ENCODE measurements at places on chromosomes 7 and 10.
A peak's percentile ranks its signal among the peaks of the same experiment; 100 is the strongest.

- peak; percentile 35 for DNase-seq
Measured at GRCh38 chr10:13613519-13613918, 26.8 kb downstream of the PRPF18 start.

DNA sequence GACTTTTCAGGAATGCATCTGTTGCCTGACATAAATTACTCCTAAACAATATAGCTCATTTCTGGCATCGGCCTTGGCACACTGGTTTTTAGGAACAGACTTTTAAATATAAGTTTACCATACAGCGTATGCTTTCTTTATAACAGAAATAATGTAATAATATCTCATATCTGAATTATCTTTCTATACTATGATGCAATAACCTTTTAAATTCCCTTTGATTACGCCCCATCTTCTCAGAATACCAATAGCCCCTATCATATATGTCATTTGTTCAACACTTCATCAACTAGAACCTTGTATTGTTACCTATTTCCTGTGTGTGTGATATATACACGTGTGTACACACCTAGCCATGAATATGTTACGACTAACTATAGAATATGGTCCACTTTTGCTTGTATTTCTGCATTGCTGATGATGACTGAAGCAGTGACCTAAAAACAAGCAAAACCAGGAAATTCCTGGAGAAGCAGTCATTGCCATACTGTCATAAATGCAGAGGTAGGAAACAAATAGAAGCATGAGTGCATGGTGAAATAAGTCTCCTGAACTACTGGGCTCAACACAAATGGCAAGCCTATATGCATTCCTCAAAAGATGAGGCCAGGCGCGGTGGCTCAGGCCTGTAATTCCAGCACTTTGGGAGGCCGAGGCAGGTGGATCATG lies 618.4 kb upstream of the NRP1 start:
- DNase-seq, result no peak

DNA sequence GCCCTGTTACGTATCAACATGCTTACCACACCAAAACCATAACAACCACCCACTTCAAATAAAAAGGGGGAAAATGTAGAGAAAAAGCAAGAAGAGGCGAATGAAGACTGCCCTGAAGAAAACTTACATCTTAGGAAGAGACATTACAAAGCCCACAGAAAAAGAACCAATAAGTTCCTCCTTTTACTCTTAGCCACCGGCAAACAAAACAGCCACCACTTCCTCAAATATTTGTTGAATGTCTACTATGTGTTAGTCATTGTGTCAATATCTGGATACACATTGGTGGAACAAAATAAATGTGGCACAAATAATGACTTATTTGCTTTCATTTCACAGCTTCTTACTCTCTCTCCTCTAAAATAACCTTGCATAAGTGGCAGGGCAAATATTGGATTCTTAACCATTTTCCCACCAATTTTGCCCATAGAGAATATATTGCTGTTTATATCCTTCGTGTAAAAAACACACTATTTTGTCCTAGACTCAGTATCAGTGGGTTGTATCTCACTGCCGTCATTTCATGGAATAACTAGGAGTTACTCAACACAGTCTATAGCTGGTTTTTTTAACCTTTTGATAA lies 106.8 kb downstream of the ANK3 start:
- DNase-seq, result no peak

- no peak for DNase-seq
Measured at GRCh38 chr7:92667816-92668535, 77.8 kb upstream of the FAM133B start.

- no peak for DNase-seq
Measured at GRCh38 chr7:13386741-13387140, 602.7 kb downstream of the ETV1 start.

- no peak for DNase-seq
Measured at GRCh38 chr7:132276234-132276630, 300.0 kb downstream of the PLXNA4 start.

DNA sequence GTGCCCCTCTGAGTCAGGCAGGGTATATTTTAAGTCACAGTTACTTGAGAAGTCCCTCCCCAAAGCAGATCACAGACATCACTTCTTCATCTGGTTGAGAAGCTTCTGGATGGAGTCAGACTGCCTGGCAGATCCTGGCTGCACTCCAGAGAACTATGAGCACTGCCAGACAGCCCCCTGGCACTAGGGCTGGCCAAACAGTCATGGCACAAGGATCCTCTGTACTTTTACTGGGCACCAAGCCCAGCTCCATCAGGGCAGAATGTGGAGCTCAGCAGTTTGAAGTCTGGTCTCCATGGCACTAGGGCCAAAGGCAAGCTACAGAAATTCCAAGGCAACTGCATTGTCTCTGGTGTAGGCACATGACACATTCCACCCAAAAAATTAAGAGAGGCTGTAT lies 162.1 kb downstream of the NRG3 start:
- DNase-seq, result no peak

DNA sequence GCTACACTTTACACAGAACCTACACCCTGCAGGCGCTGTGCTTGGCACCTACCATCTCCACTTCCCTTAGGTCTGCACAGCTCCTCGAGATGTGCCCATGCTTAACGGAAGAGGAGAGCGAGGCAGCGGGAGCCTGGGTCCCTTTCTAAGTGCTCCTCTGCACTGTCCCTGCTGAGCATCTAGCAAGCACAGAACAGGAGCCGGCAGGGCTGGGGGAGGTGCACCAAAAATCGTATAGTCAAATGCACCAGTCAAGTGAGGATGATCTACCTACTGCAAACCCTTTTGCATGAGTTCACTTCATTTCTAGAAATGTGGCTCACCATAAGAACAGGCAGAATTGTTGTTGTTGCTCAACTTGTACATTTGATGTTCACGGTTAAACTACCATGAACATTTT lies 267.7 kb downstream of the TNS3 start:
- DNase-seq, result no peak

DNA sequence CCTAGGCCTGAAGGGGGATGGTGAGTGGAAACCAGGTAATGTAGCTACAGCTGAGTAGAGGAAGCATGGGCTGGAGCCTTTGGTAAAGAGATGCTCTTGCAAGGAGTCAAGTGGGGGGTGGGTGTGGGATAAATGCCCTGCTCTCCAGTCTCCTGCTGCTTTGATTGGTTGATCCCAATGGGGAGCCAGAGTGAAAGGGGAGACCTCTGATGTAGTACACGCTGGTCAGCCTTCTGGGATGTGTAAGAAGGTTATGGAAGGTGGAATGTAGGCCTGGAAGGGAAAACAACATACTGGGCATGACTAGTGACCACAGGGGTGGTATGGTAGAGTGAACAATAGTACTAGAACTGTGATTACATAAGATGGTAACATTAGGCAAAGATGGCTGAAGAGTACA lies 44.3 kb downstream of the TET1 start:
- DNase-seq, result no peak

- DNase-seq, result no peak
Measured at GRCh38 chr10:89122433-89123051, 84.6 kb downstream of the CH25H start.

DNA sequence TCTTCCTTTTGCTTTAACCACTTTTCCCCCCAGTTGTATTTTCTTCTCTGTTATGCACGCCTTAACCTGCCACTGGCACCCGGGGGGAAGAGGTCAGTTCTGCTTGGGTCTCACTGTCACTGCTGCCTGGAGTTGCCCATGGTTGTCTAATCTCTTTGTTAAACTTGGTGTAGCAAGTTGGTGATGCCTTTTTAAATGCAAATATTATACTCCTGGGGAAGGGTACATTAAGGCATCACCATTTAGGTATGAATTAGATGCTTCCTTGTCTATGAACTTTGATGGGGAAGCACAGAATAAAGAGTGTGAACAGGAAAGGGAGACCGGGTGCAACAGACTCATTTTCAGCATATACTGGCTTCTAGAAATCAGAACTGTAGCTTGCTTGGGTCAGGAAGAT lies 9.1 kb upstream of the SORCS3 start:
- no peak for DNase-seq

GRCh38 chr7:44281811-44282600 lies 43.4 kb downstream of the CAMK2B start:
- no peak for DNase-seq

DNA sequence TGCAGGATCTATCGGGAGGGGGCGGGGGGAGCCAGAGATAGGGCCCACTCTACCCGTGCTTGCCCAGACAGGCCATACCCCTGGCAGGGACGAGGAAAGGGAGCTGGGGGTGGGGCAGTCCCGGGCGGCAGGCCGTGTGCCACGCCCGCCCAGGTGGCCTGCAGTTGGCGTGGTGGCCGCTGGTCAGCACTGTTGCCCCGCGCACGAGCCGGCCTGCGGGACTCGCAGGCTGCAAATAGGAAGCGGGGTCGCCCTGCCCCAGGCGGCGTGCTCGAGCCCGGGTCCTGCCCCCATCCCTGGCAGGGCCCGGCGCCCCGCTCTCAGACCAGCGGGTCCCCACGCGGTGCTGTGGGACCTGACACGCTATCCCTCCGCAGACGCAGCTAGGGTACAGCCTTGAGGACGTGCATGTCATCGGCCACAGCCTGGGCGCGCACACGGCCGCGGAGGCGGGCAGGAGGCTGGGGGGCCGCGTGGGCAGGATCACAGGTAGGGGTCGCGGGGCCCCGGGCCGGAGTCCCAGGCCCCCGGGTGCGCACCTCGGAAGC lies 6.7 kb downstream of the PNLIPRP2 start:
- DNase-seq, result no peak

DNA sequence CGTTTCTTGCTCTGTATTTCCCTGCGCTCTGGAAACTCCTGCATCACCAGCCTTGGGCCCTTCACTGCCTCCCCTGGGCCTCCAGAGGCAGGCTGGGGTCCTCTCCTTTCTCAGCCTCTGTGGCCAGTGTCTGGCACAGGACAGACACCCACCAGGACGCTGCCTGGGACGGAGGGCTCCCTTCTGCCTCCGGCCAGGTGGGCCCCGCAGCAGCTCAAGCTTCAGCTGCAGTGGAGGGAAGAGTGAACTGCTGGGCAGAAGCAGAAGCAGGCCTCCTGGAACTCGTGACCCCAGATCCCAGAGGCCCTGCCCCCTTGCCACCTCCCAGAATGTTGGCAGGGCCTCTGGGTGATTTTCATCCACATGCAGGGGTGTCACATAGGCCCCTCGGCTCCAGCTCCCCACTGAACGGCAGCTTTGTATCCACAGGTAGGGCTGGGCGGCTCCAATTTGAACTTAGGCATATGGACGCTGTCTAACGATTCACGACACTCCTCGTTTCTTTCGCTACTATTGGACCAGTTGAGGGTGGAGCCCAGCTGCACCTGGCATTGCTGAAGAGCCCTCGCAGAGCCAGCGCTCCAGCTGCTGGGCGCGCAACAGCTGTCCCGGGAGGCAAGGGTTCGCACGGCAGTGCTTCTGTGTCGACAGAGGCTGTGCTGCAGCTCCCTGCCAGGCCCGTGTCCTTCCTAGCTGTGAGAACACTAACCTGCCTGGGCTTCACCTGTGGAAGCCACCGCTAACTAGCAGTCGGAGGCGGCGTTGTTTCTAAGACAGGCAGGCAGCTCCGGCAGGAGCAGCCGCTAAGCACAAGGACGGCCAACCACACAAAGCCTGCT lies 18.4 kb upstream of the GPR146 start:
- DNase-seq, result no peak

GRCh38 chr7:102323914-102324195 lies 32.4 kb downstream of the SPDYE6 start:
- no peak for DNase-seq

DNA sequence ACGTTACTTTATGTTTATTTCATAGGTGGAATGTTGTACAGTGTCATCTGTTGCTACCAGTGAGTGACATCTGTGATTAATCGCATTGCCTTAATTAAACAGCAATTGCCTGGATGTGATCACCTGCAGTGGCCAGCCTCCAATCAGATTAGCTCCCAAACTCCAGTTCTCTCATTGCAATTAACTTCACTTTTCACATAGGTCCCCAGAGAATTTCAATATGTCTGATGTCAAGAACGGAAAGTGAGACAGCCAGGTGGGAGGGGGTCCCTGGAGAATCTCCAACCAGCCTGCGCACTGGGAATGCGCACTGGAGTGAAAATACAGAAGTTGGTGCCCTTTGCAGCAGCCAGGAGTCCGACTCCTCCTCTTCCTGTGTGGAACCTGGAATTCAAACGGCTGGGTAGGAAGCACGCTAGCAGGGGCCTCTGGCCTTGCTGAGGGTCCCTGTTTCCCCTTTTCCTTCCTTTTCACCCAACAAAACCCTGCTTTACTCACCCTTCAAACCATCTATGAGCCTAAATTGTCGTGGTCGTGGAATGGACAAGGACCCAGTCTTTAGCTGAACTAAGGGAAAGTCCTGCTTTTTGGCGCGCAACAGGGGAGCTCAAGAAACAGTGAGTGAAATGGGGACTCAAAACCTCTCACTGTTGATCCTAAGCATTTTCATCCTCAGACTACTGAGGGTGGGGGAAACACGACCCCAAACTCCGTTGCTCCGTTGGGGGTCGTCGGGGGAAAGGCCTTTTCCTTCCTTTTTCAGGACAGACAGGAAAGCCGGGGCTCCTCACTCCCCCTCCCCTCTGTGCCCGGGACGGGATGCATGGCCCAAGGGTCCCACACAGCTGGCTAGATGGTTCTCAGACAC lies 1355.5 kb upstream of the LRRTM3 start:
- no peak for DNase-seq

- no peak for DNase-seq
Measured at GRCh38 chr10:52759154-52759553, 13.4 kb downstream of the MBL2 start.

DNA sequence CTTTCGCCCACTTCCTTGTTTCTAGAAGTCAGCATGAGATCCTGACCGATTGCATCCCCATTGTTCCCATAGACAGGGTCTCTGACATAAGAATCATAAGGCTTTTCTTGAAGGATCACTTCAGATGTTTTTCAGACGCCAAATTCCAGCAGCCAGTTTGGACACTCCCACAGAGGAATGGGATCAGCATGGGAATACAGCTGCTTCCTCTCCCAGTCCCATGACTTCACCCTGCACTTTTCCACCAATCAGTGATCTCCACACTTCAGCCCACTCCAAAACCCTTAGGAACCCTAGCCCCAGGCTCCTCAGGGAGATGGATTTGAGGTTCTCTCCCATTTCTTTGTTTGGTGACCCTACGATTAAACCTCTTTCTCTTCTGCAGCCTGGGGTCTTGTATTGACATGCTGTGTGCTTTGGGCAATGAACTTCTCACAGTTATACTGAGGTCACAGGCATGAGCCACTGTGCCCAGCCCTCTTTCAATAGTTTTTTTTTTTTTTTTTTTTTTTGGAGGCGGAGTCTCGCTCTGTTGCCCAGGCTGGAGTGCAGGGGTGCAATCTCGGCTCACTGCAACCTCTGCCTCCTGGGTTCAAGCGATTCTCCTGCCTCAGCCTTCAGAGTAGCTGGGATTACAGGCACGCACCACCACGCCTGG lies 52.8 kb upstream of the CHST3 start:
- DNase-seq, result no peak

GRCh38 chr7:72080341-72080766 lies 331.8 kb downstream of the CALN1 start:
- no peak for DNase-seq

DNA sequence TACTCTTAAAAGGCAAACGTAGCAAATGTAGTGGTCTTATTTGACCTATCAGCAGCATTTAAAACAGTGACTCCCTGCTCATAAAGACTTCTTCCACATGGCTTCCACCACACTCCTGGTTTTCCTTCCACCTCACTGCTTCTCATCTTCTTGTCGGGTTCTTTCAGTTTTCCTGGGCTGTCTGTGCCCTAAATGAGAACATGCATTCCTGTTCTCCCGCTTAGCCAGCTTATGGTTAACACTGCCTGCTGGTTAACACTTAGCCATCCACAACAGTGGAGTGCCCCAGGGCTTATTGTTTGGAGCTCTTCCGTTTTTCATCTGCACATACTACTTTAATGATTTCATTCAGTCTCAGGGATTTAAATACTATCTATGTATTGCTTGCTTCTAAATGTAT lies 34.3 kb upstream of the EXOC6 start:
- DNase-seq, result no peak
